ENCODE measurements at places on chromosomes 11 and 22.
A peak's percentile ranks its signal among the peaks of the same experiment; 100 is the strongest.

DNA sequence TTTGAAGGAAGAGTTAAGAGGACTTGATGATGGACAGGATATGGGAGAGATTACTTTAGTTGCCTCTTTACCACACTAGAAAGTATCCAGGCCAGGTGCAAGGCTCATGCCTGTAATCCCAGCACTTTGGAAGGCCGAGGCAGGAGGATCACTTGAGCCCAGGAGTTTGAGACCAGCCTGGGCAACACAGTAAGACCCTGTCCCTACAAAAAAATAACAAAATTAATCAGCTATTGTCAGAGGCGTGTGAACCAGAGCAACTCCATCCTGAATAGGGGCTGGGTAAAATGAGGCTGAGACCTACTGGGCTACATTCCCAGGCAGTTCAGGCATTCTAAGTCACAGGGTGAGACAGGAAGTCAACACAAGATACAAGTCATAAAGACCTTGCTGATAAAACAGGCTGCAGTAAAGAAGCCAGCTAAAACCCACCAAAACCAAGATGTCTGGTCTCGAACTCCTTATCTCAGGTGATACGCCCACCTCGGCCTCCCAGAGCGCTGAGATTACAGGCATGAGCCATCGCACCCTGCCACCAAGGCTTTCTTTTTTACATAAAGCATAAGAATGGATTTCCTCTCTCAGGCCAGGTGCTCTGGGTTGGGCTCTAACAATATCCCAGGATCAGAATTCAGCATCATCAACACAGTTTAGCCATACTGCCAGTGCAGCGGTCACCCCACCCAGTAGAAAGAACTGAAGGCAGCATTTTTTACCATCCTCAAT is 17.8 kb downstream of the PI4KA start:
- DNase-seq, result no peak

GRCh38 chr11:6611092-6611962 is 689 bp downstream of the TAF10 start:
- DNase-seq, result no peak

- DNase-seq, result no peak
Observed at GRCh38 chr11:133238495-133238894, 293.8 kb downstream of the OPCML start.

DNA sequence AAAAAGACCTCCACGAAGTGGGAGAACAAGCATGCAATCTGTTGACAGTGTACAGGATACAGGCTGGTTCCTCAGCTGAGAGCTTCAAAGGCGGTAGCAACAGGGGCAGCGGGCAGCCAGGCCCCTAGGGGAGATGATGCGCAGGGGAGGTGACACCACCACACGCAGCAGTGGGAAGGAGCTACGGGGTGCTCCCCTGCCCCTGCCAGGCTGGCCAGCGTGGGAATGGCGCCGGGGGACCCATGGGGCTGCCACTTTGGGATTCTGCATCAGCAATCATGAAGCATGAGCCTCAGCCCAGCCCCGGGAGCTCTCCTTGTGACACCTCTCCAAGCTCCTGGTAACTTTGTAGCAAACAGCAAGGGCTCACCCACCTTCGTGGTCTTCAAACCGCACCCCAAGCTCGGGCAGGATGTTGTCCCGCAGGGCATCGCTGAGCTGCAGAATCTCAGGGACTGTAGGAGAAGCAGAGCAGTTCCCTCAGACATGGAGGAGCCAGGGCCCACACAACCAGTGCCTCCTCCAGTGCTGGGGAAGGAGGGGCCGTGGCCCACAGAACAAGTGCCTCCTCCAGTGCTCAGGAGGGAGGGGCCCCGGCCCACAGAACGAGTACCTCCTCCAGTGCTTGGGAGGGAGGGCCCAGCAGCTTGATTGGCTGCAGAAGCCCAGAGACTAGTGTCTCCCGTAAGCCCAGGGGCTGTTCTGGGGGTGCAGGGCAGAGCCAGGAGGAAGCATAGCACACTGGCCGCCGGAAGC is 14.6 kb upstream of the NAP1L4 start:
- DNase-seq, result no peak

- DNase-seq, result no peak
Observed at GRCh38 chr11:129291546-129291945, 84.1 kb upstream of the BARX2 start.

DNA sequence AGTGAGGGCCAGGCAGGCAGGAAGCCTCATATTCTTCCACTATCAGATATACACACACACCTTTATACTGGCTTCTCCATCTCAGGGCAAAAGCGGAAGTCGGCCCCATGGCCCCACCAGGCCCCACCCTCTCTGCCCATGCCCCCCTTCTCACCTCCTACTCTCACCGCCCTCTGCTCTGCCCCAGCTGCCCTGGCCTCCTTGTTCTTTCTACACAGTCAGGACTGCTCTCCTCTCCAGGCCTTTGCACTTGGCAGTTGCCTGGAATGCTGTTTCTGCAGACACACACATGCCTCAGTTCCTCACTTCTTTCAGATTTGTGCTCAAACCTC is 25.3 kb downstream of the OTOG start:
- DNase-seq, result no peak

DNA sequence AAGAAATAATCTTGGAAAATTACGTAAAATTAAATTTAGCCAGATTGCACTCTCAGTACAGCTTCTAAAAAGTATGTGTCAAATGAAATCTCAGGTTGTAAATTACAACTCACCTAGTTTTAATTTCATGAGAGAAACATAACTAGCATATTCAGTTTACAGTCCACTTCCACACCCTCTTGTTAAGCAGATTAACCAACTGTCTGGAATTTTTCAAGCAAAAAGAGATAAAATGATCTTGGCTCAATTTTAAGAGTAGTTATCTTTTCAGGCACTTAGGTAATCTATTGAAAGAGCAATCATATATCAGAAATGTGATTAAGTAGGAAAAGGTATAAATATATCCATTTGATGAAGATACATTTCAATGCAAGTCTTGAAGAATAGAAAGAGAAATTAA is 928.4 kb upstream of the CCDC90B start:
- no peak for DNase-seq

DNA sequence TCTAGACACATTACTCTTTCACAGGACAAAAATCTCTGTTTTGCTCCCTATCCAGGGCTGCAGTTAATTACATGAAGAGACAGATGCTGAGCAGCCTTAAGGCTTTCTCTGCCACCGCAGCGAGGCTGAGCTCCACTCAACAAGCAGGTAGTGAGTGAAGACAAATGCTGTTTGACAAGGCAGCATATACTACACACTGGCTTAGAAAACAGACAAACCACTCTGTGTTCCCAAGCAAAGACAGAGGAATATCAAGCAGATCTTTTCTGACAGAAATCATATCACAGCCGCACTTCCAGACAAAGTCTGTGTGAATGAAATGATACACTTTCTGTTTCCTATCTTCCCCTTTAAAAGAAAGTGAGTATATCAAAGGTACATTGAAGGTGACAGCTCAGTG is 368.1 kb downstream of the DCDC1 start:
- DNase-seq, result no peak

GRCh38 chr11:86230921-86231434 is 13.6 kb upstream of the EED start:
- DNase-seq, result no peak

GRCh38 chr11:112524798-112525197 is 264.1 kb upstream of the PLET1 start:
- no peak for DNase-seq

GRCh38 chr11:96062134-96062533 is 138.2 kb upstream of the MTMR2 start:
- DNase-seq, result no peak

DNA sequence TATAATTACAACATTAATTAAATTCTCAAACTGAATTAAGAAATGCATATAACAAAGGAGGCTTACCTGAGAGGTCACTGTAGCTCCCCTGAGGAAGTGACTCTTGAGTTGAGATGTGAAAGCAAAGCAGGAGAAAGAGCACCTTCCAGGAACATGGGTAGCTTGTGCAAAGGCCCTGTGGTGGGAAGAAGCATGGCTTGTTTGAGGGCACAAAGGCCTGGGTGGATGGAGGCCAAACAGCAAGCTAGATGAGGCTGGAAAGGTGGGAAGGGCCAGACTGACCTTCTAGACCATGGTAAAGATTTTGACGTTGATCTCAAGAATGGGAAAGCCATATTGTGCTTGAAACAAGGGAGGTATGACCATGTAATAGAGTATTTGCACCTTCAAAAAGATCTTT is 155.1 kb downstream of the PKNOX2 start:
- DNase-seq, result no peak

- no peak for DNase-seq
Observed at GRCh38 chr22:30250039-30250565, 3.5 kb upstream of the LIF start.

- no peak for DNase-seq
Observed at GRCh38 chr11:16373768-16374167, 17.4 kb upstream of the SOX6 start.

GRCh38 chr11:73851046-73851764 is 25.4 kb downstream of the COA4 start:
- no peak for DNase-seq

DNA sequence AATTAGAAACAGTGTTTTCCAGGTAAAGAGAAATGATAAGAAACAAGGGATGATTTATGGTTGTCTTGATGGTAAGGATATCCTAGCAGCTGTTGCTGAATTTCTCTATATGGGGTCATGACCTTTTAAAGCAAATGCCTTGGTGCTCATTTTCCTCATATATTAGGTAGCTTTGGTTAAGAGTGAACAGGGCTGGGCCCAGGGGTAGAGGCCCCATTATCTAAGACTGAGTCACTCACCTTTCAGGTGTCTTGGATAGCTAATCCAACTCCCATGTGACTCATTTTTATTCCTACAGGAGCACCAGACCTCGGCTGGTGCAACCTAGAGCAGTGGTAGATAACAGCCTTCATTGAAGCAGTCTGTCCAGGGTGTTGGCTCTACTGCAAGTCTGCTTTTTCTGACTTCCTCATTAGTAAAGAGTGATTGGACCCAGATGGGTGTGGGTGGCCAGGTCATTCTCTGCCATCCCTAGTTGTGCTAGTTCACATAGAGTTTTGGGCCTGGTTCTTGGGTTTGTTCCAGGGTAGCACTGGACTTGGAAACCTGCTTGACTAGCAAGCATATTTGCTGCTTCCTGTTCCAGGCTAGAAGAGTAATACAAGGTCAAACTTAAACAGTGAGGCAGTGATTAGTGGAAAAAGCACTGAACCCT is 37.4 kb downstream of the CTNND1 start:
- DNase-seq, result no peak

DNA sequence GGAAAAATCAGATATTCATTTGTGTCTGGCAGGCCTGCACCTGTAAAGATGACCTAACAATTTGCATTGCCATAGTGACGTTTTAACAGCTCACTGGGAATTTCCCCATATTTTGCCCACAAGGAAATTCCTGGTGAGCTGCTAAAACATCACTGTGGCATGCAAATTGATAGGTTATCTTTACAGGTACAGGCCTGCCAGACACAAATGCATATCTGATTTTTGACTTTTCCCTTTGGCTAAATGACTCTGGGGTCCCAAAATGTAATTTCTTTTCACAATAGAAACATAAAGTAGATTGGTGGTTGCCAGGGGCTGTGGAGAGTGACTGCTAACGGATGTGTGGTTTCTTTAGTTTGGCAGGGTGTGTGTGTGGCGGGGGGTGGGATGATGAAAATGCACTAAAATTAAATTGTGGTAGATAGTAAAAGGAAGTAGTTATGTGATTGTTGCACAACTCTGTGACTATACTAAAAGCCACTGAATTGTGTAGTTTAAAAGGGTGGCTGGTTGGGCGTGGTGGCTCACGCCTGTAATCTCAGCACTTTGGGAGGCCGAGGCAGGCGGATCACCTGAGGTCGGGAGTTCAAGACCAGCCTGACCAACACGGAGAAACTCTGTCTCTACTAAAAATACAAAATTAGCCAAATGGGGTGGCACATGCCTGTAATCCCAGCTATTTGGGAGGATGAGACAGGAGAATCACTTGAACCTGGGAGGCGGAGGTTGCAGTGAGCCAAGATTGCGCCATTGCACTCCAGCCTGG is 18.5 kb upstream of the FEZ1 start:
- no peak for DNase-seq

GRCh38 chr22:34950489-34950888 is 115.5 kb upstream of the ISX start:
- DNase-seq, result no peak

DNA sequence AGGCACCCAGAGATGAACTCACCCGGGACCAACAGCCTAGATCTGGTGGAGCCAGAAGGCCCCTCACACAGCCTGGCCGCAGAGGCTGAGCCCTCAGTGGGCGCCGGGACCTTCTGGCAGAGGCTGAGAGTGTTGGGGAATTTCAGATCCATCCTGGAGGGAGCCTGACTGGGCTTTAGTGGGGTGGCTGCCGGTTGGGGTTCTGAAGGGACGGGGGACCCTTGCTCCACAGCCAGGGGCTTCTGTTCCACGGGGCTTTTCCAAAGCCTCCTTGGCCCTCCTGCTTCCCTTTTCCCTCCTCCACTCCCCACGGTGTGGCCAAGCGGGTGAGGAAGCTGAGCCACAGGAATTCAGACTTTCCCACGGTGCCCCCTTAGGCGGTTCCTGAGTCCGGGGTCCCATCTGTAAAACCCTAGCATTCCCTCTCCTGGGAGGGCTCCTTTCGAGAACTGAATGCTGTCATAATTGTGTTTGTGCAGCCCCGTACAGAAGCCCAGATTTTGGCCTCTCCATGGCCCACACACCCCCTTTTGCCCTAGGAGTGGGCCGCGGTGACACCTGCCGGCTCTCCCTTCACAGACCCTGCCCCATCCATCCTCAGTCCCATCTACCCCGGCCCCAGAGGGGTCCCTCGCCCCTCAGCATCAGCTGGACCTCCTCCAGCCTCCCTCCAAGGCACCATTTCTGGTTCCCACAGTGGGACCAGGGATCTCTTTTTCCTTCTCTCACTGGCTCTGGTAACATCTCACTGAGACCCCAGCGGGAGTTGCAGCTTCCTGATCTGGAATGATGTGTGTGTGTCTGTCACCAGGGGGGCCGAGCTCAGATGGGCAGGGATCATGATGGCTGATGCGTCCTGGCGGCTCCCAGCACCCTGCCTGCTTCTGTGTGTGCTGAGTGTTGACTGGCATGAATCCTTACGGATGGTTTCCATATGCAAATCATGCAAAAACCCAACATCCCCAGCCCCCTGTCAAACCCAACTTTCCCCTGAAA is 1048.4 kb downstream of the TBC1D22A start:
- DNase-seq, result no peak

DNA sequence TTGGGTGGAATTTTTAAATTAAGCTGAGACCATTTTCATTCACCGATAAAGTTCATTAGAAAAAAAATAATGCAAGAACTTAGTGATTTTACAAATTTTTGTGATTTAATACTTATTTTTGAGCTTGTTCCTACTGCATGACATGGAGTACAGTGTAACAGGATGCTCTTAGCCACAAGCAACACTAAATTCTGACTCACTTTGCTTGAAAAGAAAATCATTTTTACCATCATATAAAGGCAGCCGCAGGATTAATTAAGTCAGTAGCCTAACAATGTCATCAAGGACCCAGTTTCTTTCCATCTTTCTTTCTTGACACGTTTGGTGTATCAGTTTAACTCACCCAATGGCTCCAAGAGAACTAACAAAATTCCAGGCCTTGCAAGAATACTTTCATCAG is 540.3 kb upstream of the LUZP2 start:
- DNase-seq, result no peak

- DNase-seq, result no peak
Observed at GRCh38 chr22:34475886-34476285, 555.6 kb upstream of the LARGE1 start.

GRCh38 chr11:131462622-131463021 is 92.2 kb downstream of the NTM start:
- DNase-seq, result no peak

- DNase-seq, result peak; percentile 70
Observed at GRCh38 chr11:120929664-120930154, 94.2 kb upstream of the TBCEL start.

Data from 8988T (cell line).